ENCODE measurements at places on chromosomes 3 and 15.
A peak's percentile ranks its signal among the peaks of the same experiment; 100 is the strongest.

GRCh38 chr15:96087180-96087884, 243.2 kb upstream of the NR2F2 start:
- no peak for DNase-seq

GRCh38 chr3:110711130-110711832, 360.3 kb upstream of the NECTIN3 start:
- no peak for DNase-seq

DNA sequence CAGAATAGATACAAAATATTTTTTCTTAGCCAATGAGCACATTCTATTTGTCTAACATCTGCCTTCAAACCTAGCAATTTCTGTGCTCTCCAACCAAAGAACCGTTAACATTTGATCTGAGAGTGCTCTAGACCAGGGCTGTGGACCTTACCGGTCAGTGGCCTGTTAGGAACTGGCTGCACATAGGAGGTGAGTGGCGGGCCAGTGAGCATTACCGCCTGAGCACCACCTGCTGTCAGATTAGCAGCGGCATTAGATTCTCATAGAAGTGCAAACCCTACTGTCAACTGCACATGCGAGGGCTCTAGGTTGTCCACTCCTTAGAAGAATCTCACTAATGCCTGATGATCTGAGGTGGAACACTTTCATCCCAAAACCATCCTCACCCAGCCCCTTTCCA, 131.7 kb downstream of the CADM2 start:
- DNase-seq: no peak

- no peak for DNase-seq
These were observed 49.7 kb upstream of the USP3 start for GRCh38 chr15:63454503-63455211.

DNA sequence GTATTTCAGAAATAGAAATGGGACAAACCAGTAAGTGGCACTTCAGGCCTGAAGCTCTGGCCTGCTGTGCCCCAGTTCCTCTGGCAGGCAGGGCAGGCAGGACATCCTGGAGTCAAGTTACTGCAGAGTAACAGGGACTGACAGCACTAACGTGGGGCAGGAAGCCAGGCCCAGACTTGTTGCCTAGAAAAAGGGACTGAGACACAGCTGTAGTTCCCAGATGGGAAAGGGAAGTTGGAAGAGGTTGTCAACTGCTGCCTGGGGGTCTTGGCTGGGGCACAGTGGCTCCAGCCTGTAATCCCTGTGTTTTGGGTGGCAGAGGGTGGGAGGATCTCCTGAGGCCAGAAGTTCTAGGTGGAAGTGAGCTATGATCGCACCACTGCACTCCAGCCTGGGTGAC, 171.9 kb downstream of the FMN1 start:
- DNase-seq: peak; percentile 70
